ENCODE measurements at places on chromosomes 12 and 14. TPM values are rescaled to one million over a fixed set of nuclear protein-coding genes. Genes with fewer than 3 reads are reported as not detected.

The TRPV4 gene
- total RNA-seq: not detected

The SYNDIG1L gene
- not detected for total RNA-seq

The SRSF9 gene
- 191 TPM for total RNA-seq

The SDS gene
- total RNA-seq: not detected

The TAS2R43 gene
- total RNA-seq: 1.7 TPM

The EIF2S3B gene
- total RNA-seq: 0.83 TPM

The SLCO1A2 gene
- total RNA-seq: not detected

The DCAF5 gene
- 50.8 TPM for total RNA-seq

The KCNH3 gene
- 0.27 TPM for total RNA-seq

The PTGDR gene
- not detected for total RNA-seq

DNA sequence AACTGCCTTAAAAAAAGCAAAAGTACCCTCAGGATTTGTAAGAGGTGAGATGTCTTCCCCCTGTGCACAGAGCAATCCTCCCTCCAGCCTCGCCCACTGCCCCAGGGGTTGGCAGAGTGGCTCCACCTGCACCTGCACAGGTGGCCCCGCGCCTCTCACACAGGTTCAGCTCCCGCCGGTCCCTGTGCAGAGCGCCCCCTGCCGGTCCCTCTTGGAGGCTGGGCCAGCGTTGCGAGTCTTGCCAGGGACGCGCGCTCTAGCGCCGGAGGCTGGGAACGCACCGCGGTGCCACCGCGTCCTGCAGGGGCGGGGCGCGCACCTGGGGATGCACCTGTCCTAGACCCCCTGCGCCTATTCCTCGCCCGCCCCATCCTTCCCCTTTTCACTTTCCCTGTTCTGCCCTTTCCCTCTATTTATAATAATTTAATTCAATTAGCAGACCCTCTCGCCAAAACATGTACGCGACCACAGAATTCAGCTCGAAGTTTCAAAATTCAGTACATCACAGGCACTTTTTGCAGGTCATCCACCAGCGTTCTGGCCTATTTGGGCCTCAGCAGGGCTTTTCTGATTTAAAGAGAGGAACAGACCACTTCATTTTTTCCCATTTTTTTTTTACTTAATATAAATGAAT is 618.6 kb downstream of the AACS start:
- DNase-seq: no peak

- no peak for DNase-seq
Observed at GRCh38 chr14:101353422-101353821, 207.9 kb upstream of the DIO3 start.

DNA sequence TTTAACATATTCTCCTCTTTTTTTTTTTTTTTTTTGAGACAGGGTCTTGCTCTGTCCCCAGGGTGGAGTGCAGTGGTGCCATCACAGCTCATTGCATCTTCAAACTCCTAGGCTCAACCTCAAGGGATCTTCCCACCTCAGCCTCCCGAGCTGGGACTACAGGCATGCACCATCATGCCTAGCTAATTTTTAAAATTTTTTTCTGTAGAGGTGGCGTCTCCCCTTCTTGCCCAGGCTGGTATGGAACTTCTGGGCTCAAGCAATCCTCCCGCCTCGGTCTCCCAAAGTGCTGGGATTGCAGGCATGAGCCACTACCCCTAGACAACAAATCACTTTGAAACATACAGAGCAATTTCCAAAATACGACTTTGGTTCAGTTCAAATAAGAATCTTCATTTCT is 154.8 kb downstream of the PAX9 start:
- DNase-seq: no peak

DNA sequence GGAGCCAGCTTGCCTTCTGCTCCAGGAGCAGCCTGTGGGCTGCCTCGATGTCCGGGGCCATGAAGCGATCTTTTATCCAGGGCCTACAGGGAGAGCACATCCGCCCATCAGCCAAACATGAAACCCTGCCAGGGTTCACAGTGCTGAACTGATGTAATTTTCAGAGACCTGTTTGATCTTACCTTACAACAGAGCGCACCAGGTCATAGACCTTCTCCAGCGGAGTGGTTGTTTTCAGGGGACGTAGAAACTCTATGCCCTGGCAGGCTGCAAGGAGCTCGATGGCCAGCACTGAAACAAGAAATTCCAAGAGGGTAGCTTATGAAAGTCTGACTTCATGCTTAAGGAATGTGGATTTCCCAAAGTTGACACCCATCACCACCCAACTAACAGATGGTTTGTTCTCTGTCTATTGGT is 19.7 kb downstream of the HAL start:
- DNase-seq: no peak

GRCh38 chr14:22606380-22606779 is 8.3 kb downstream of the ABHD4 start:
- no peak for DNase-seq

DNA sequence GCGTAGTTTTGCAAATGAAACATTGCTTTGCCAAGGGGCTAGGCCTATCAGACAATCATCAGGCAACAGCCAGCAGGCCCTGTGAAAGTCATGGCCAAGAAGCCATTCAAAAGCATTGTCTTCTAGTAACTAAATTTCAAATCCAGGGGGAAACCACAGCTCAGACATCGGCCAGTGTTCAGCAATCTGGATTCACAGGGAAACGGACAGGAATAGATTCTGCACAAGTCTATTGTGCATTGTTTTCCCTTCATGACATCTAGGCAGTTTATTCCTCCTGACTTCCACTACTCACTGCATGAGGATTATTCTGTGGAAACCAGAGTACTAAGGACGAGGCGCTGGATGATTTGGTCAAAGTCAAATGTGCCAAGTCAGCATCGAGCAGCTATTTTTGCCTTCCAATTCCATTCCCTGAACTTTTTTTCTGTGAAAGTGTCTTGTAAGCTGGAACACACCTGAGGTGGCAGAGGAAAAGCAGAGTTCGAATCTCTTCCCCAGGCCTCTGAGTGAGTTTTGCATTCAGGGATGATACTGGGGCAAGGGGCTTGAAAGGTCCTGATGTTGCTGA is 75.4 kb downstream of the VCPKMT start:
- no peak for DNase-seq

- no peak for DNase-seq
Observed at GRCh38 chr14:73674986-73675385, 30.2 kb downstream of the DNAL1 start.

DNA sequence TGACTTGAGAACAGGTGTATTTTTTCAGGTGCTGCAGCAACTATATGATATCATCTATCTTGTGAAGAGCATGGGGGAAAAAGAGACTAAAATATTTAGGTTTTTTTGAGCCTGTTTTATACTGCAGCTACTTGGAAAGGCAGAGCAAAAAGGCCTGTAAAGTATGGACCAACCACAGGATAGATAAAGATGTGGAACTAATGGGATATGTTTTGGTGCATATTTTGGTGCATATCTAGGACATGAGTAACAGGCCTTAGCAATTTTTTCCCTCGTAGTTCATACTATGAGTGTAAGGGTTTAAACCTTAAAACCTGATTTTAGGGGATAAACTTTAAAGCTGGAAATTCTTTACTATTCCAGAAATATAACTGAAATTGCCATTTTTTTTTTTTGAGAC is 6.0 kb upstream of the GTSF1 start:
- no peak for DNase-seq

DNA sequence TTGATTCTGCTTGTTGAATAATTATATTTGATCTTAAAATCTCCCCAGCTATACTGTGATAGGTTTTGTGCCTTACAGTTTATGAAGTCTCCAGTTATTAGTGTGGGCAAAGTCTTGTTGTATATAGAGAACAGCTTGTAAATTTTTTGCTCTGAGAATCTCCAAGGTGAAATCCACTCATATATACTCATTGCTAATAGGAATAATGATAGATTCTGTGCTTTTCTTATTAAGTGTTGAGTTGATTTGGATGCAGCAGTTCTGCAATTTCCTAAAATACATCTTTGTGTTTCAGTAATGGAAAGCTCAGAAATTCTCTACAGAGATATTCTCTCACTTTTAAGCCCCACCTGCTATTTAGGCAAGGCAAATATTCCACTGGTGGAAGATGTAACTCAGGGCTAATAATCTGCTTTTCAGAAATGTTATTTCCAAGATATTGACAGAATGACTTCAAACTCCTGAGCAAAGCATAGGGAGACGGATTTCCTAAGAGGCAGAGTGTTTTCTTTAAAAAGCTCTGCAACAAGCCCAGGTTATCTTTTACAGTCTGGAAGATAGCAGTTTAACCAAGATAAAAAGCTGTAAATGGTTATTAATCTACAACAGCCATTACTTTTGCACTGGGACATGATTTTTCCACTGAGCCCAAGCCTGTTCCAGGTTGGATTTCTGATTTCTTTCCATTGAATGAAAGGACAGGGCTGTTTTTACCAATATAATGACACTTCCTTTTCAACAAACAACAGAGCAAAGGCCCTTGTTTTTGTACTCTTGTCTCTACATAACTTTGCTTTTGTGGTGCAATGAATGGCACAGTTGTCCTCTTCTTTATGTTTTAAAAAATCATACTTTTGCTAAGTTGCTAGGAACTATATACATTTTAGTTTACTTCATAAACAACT is 239.9 kb upstream of the ATP2B1 start:
- DNase-seq: no peak

GRCh38 chr14:53144244-53144643 is 8.9 kb downstream of the DDHD1 start:
- DNase-seq: no peak

DNA sequence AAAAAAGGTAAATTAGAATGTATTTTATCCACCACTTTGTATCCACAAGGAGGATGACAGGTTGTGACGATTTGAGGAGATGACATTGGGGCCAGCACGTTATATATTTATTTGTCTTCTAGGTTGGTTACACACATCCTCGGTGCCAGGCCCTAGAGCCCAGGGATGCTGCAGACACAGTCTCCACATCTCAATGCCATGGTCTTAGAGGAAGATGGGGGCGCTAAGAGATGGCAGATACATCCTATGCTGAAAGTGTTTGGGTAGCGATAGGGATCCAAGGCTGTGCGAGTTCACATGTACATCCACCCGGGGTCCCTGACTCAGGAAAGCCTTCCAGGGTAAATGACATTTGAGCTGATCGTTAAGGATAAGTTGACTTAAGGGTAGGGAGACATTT is 193.1 kb upstream of the GSC start:
- DNase-seq: no peak

DNA sequence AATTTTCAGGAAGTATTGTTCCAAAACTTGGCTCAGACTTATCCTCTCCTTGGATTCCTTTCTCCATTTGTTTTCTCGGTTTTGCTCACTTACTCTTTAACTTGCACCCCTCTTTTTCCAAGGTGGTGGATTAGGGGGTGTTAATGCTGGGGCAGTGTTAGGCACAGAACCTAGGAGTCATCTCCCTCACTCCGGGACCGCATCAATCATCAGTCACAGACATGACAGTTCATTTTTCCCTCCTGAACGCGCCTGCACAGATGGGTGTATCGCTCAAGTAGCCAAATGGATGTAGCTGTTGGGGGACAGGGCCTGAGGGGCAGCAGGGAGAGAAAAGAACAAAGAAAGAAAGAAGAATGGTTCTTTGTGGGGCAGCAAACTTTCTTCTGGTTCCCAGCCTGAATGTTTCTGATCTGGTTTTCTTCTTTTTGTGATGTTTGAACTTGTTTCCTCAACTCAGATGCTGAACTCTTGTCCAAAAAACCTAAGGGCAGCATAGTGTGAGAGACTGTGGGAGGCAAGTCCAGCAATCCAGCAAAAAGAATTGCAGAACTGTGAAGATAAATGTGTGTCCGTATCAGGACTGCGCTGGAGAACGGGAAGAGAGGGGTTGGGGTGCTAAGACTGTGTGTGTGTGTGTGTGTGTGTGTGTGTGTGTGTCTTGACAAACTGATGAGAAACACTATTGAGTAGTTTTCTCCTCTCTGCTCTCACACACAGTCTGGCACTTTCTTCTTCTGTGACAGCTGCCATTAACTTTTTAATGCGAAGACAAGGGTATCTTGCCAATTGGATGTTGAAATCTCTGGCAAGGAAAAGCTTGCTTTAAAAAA is 131.1 kb downstream of the FBXL14 start:
- DNase-seq: no peak

DNA sequence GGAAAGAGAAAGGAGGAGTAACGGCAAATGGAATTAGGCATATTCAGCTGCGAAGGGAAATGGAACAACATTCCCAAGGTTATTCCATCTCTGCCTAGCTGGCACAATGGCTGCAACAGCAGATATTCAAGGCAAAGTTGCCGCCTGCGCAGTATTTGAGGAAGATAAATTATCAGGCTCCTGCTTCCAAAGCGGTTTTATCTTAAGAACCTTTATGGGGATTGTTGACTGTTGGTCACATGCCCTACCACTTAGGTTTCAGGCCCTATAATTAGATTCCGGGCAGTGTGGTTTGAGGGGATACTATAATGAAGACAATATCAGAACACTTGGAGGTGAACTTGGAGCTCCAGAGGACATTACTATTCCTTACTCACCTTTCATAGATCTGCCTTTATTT is 99.7 kb downstream of the FGD4 start:
- DNase-seq: no peak

- no peak for DNase-seq
Observed at GRCh38 chr14:48304729-48305128, 629.3 kb upstream of the MDGA2 start.

GRCh38 chr12:110739488-110739887 is 3.2 kb downstream of the PPP1CC start:
- no peak for DNase-seq

DNA sequence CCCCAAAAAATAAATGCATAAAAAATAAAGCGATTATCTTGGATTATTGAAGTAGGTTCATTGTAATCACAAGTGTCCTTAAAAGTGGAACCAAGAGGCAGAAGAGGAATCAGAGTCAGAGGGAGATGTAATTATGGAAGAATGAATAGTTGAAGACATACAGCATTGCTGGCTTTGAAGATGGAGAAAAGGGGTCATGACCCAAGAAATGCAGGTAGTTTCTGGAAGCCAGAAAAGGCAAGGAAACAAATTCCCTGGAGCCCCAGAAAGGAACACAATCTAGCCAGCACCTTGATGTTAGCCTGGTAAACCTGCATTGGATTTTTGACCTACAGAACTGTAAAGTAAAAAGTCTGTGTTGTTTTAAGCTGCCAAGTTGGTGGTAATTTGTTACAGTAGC is 57.5 kb upstream of the PTGR2 start:
- no peak for DNase-seq

GRCh38 chr14:51096870-51097269 is 2.0 kb upstream of the TRIM9 start:
- DNase-seq: no peak

DNA sequence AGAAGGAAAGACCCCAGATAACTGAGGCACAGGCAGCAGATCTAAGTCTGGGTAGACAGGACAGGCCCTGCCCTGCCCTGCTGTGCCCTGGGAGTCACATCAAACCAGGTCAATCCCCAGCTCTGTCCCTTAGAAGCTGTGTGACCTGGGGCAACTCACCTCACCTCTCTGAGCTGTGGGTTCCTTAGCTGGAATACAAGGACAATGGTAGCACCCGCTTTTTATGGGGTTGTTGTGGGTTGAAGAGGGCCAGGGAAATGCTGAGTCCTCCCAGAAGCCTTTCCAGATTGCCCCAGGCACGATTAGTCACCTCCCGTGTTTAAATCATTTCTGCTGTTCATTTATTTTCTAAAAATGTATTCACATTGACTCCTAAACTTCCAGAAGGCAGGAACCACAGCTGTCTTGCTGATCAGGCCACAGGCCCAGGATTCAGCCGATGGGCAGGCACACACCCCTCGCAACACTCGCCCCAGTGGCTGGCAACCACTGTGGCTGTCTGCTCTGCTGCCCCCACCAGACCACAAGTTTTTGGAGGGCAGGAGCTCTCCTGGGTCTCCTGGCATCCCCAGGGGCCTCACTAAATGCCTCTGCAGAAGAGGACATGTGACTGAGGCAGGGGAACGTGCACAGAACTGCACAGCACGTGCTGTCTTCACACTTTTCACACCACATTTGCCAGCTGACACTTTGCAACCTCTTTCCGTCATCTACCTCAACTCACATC is 3.0 kb downstream of the SELPLG start:
- DNase-seq: no peak

- no peak for DNase-seq
Observed at GRCh38 chr12:93247313-93247991, 130.3 kb upstream of the NUDT4 start.
